ENCODE measurements at places on chromosomes 1 and 21.

DNA sequence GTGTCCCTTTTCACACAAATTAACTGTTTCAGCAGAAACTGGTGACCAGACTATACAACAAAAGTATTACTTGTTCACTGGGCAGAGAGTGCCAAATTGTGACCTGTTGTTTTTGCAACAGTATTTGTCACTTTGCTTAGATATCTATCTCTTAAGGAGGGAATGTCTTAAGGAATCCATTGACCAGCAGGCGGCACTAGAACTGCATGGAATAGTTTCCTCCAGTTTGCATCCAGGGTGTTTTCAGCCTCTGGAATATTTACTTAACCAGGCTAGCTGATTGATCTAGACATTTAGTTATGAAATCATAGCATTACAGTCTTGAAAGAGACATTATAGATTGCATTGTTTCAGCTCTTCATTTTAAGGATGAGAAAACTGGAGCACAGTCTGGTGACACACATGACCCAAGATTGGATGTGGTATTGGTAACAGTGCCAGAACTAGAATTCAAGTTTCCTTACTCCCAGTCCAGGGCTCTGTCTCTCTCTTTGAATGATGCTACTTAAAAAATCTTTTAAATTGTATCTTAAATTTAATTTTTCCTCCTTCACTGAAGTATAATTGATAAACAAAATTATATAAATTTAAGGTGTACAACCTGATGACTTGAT, 16.9 kb downstream of the RPTN start:
- peak; percentile 6 for DNase-seq

GRCh38 chr1:228208831-228209551, 1.1 kb downstream of the OBSCN start:
- DNase-seq = no peak

DNA sequence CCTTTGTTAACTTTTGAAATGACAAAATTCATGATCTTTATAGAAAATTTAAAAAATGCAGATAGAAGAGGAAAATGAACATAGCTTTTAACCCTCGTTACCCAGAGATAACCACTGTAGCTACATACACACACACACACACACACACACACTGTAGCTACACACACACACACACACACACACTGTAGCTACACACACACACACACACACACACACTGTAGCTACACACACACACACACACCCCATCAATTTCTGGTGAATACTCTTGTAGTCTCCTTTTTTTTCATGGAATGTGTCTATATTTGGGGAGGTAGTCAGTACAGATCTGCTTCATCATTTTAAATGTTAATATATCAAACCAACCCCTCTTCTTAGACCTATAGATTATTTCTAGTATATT, 58.5 kb downstream of the SH3BGR start:
- DNase-seq = no peak

- no peak for DNase-seq
Observed at GRCh38 chr1:18936471-18936813, 20.0 kb downstream of the IFFO2 start.

GRCh38 chr1:9701665-9702064, 50.1 kb downstream of the PIK3CD start:
- no peak for DNase-seq

DNA sequence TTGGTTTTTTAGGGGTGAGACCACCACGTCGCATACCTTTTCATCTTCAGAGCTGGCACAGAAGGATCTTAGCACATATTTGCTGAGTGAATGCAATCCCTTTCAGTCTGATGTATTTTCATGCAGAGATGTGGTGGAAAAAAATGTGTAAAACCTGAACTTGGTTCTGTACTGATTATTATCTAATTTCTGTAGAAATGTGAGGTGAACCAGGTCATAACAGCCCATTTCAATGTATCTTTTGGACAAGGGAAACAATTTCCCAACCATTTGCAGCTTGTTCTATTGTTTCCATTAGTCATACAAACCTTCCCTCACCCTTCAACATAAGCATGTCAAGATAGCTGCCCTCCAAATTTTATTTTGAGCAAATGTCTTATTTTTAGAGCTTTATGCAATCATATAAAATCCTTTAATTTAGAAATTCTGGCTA, 46.8 kb upstream of the RUNX1 start:
- no peak for DNase-seq

DNA sequence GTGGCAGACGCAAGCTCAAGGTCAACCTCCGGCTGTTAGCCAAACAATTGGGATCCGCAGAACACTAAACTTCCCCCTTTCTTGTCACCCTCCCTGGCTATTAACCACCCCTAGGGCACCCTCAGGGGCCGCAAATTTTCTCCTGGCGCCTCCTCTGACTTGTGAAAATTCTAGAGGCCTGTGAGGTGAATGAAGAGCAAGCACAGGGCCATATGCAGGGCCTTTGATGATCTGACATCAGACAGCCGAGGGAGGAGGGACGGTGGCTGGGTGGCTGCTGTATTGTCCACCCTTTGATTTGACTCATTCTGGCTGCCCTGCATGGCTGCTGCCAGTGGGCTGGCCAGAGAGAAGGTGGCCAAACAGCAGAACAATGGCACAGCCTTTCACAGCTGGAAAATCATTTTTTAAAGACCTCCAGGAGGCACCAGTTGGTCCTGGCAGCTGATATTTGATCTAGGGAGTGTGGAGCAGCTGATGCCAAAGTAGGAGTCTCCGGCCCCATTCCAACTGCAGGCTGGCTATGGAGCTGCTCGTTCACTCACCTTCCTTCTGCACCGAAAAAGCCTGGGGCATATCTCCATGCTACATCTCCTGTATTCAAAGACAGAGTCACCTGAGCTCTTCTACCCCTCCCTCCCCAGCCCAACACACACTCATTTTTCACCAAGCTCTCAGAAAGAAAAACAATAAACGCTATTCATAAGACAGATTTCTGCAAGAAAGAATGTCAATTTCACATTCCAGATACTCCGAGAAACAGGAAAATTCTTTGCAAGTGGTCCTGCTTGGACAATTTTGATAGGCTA, 44.9 kb upstream of the BARHL2 start:
- no peak for DNase-seq
